ENCODE measurements at places on chromosomes 11 and 22.

DNA sequence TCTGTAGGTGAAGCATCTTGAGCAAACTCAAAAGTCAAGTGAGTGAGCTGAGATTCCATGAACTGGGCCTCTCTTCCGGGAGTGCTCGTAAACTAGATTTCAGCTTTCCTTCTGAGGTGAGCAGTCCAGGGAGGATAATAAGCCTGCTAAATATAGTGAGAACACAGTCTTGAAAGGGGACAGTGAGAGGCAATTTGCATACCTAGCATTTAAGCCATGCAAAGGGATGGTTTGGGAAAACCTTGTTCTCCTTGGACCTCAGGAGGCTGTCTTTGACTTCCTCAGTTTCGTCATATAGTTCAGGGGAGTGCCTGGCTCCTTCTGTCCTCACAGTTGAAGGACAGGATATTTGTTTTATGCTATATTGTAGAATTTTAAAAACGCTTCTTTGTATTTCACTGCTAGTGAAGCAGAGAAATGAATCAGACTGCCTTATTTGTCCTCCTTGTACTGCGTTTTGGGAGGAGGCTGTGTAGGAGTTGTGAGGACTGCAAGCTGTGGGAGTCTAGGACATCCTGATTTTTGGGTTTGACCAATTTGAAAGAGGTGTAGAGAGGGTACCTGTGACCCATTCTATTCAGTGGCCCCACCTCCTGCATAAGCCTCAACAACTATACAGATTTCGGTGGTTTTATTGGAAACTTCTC is 11.0 kb upstream of the SORL1-AS1 start:
- DNase-seq: no peak

DNA sequence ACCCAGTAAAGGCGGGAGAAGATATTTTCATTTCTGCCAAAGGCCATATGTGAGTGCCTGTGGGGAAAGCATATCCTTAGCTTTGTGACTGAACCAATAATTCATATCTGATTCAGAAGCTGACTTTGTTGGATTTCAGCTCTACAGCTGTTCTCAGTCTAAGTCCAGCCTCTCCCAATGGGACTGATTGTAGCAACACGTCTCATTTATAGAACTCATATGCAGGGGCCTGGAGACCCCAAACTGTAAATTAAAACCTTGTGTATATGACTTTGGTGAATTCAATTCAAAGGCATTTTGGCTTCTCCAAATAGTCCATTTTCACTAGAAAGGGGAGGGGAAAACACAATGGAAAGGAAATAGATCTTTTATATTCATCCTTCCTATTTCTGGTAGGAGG is 250.4 kb upstream of the SORL1-AS1 start:
- no peak for DNase-seq

- no peak for DNase-seq
These were observed 5.7 kb upstream of the C1QTNF6 start for GRCh38 chr22:37193629-37194191.

- DNase-seq: no peak
These were observed 484 bp downstream of the CHCHD10 start for GRCh38 chr22:23767303-23767672.

GRCh38 chr11:65298655-65299179 is 15.9 kb upstream of the CDC42EP2 start:
- no peak for DNase-seq

GRCh38 chr11:67058506-67058905 is 1.9 kb downstream of the RHOD start:
- no peak for DNase-seq

- DNase-seq: no peak
These were observed 21.7 kb downstream of the DERL3 start for GRCh38 chr22:23817146-23817545.

DNA sequence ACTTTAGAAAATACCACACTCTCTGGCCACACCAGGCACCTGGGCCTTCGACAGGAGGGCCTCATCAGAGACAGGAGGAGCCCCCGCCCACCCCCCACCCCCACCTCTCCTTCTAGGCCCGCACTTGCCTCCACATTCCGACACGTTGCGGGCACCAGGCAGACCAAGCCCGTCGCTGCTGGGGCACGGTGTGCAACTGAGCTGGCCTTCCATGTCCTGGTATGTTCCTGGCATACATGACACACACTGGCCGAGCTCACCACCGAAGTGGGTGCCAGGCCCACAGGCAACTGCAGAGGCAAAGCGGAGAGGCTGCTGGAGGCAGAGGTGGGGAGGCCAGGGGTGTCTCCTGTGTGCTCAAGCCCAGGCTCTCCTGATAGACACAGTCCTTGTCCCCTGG is 27.0 kb upstream of the TTLL12 start:
- DNase-seq: no peak

- peak; percentile 46 for DNase-seq
These were observed 3.8 kb upstream of the OR5A2 start for GRCh38 chr11:59429924-59430516.

DNA sequence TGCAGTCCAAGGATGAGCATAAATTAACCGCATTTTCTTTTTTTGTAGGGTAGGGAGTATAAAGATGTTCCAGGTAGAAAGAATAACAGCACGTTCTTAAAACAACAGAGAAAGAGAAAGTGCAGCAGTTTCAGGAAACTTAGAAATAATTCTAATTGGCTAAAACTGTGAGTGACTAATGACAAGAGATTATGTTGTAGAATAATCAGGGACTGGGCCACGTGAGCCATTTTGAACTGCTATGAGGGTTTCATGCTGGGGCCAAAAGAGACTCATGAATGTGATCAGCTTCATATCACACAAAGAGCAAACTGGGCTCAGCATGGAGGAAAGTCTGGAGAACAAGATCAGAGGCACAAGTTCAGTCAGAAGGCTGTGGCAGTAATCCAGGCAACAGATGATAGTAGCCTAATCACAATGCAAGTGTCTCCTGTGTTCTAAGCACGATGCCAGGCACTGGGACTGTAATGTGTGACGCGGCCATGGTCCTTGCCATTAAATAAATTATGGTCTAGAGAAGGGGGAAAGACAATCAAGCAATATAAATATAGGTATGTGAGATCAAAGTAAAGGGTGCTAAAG is 17.9 kb downstream of the CWF19L2 start:
- no peak for DNase-seq

GRCh38 chr22:20833225-20833665 is 25.4 kb downstream of the PI4KA start:
- no peak for DNase-seq

DNA sequence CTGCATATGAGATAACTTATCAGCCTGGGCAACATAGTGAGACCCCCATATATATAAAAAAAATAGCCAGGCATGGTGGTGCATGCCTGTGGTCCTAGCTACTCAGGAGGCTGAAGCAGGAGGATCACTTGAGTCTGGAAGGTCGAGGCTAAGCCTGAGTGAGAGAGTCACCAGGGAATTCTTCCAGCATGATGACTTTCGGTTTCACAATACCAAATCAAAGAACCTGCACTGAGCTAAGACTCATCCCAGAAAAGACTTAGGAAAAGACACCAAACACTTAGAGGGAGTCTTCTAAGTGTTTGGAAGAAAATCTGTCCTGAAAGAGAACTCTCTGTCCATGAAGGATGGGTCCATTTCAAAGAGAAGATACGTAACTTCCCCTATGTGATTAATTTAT is 12.7 kb downstream of the STK33 start:
- no peak for DNase-seq

DNA sequence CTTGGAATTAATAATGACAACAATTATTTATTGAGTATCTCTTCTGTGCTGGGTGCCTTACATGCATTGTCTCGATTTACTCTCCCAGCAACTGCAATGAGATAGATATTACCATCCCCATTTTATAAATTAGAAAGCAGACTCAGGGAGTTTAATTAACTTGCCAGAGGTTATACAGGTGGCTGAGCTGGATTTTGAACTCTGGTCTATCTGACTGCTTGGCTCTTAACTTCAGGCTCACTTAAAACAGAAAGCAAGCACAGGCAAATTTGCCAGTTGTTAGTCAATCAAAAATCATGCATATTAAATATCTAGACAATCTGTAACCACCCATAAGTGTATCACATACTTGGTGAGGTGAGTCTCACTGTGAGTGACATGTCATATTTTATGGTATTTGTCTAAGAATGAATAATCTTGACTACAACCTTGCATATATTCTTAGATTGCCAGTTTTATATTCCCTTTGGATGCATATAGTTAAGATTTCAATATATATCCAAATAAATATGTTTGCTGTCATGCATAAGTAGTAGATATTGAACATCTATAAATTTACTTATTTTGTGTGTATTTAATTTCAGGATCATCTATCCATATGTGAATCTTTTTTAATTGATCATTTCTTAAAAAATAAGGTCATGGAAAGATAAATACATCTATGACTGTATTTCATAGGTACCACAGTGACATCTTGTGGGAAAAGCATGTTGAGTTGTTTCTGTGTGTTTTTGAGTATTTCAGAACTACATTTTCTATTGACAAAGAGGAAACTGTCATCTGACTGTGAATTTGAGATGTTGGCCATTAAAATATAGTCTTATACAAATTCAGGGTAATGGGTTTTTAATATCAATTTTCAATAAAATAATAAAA is 112.0 kb upstream of the ARHGAP42 start:
- peak; percentile 15 for DNase-seq

GRCh38 chr11:101010899-101011298 is 118.7 kb downstream of the PGR start:
- DNase-seq: no peak

GRCh38 chr22:50342651-50343540 is at the start of gene PPP6R2:
Gene PPP6R2, plus strand, starts transcription at chr22:50343327. Its CDS starts 50,582 bp downstream, at chr22:50393909.
- DNase-seq: peak; percentile 54

DNA sequence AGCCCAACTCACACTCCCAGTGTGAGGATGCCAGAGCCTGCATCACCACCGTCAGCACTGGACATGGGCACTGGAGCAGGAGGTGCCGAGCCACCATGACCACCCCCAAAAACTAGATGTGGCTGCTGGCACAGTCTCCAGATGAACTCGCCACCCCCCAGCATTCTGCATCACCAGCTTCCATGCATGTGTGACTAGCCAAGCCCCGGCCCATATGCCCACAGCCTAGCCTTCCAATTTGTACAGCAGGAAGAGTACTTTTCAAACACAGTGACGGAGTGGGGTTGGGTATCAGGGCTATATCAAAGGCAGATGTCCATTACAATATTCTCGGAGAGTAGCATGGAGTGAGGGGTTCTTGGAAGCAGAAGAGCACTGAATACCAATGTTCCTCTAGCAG is 62.9 kb downstream of the SMCO4 start:
- DNase-seq: no peak

DNA sequence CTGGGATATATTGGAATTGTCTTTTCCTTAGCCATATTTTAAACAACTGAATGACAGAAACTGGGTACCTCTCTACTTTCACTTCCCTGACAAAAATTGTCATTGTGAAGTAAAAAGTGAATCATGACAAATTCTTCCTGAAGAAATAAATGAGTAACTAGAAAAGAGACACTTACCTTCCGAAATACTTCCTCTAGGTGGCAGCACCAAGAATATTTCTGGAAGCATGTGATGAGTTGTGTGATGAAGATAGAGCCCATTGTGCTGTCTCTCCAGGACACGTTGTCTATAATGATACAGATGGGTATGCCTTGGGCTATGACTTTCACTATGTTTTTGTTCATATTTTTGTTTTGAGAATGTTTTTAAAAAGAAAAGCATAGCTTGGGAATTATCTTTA is 21.5 kb downstream of the CASP4 start:
- DNase-seq: peak; percentile 36

GRCh38 chr11:100297516-100297915 is 389.6 kb upstream of the ARHGAP42 start:
- DNase-seq: no peak

- no peak for DNase-seq
These were observed 43.0 kb downstream of the P4HA3 start for GRCh38 chr11:74268456-74268855.

DNA sequence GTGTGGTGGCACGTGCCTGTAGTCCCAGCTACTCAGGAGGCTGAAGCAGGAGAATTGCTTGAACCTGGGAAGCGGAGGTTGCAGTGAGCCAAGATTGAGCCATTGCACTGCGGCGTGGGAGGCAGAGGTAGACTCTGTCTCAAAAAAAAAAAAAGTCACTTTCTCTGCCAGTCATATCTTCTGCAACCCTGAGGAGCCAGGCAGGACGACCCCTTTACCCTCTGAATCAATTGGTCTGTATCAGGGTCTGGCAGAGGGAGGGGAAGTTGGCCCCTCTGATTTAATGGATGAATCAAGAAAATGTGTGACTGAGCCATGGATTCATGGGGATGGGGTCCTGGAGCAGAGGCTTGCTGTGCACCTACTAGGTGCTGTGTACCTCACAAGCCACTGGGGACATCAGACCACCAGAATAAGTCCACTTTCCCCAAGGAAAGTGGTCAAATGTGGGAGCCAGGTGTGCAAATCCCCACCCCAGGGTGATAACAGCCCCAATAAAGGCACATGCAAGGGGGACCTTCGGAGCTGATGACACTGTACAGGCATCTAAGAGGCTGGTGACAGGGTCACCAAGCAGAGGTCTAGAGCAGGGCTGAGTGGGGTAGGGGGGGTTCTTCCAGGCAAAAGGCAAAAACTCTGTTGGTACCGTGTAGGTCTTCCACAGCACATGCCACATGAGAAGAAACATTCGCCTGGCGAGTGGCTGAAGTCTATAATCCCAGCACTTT is 29.0 kb downstream of the TXN2 start:
- DNase-seq: no peak

- DNase-seq: no peak
These were observed 543.4 kb downstream of the BUD13 start for GRCh38 chr11:116229236-116229970.

DNA sequence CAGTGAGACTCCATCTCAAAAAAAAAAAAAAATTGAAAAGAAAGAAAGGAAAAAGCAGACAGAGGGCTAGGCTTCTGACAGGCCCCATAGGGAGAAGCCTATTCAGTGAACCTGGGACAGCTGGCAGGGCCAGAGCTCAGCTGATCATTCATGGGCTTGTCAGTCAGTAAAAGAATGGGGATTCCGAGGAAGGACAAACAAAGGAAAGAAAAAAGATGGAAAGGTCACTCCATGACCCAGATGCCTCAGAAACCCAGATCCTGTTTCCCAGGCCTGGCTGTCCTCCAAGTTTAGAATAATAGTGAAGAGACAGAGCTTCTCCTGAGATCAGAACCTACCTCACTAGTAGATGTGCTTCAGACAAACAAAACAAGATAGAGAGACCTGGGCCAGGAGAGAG is 34.3 kb upstream of the ASPHD2 start:
- no peak for DNase-seq

DNA sequence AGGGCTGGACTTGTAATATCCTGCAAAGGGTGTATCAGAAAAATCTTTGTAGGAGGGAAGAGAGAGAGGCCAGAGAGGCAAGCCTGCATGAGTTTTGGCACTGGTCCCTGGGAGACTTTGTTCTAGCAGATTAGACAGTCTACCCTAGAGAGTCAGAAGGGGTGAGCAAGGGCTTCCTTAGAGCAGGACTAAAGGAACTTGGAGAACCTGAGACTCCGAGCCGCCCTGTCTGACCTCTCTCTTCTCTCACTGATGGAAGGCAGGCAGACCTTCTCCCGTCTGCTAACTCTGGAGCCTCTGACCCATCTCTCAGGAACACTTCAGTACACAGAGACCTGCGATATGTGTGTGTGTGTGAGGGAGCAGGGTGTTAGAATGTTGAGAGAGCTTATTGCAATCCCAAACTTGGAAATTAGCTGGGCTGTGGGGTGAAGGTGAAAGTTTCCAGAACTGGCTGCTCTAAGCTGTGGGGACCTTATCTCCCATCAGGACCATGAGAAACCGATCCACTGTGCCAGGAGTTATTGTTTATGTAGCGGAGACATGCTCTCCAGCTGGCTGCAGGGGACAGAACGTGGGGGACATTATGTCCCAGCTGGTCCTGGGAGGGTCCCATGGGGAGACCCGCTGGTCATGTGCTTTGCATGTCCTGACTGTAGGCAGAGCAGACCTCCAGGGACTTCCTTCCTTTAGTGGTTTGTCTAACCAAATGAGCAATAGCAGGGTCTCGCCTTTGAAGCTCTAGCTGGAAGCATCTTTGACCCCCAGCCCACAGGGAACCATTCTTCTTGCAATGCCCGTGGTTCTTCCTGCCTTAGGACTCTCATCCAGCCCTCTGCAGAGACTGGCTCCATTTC is 51.1 kb downstream of the TIMP3 start:
- DNase-seq: no peak
